ENCODE measurements at places on chromosomes 1 and 21.

GRCh38 chr1:112904071-112904830, 51.7 kb downstream of the SLC16A1 start:
- no peak for DNase-seq

DNA sequence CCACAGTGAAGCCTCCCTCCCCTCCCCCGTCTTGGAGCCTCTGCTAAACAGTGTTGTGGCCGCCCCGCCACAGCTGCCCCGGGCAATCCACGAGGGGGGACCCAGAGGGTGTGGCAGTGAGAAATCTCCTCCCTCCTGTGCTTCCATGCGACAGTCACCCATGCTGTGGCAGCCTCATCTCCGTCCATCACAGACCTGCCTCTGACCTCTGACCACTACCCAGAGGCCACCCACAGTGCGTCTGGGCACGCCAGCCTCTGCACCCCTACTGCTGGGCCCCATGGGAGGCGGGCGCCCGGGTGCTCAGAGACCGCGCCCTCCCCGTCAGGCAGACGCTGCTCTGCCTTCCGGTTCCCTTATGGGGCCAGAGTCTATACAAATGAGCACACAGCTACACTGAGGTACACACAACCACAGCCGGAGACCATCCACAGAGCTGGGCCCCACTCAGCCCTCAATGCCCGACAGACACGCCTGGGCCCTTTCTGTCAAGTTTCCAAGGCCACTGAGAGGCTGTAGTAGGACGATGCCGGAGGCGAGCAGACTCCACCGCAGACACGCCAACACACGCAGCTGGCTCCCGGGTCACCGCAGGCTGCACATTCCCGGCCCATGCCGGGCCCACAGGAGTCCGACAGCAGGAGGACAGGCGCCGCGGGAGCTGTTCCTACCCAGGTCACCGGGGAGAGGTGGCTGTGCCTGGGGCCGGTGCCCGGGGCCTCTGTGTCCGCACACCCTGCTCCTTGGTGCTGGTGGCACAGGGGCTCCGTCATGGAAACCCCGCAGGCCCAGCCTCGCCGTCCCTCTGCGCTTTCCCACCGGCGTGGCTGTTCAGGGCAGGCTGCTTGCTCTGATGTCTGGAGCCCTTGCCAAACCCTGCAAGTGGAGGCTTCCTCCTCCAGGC, 23.9 kb upstream of the TMEM52 start:
- no peak for DNase-seq

DNA sequence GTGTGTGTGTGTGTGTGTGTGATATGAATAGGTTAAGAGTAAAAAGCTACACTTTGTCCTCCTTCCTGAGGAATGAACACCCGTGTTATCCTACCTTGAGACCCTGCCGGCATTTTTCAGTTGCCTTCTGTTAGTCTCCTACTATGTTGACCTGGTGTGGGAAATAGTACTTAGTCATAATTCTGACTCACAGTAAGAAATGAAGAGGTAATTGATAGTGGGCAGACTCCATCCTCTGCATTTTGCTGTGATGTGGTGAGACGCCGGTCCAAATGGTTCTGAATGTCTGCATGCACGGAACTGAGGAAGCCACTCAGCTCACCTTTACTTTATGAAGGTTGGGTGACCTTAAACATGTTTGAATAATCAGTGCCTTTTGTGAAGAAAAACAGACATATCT, 12.6 kb downstream of the CD101 start:
- DNase-seq: no peak

DNA sequence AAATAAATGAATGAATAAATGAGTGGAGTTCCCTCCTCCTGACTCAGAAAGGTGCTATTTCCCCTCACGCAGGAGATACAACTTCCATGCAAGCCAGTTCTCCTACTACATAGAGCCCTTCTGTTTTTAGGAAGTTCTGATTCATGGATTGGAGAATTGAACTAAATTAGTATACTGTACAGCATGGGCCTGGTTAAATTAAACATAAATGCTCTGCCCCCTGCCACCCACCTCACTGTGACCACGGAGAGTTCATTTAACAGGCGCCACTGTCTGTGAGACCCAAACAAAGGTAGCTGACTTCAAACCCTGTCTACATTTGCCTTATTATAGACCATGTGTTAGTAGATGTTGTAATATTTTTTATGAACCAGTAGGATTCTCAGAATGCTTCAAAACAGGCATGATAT, 9.1 kb upstream of the IRF2BP2 start:
- no peak for DNase-seq

GRCh38 chr1:43621861-43622260, 28.1 kb upstream of the KDM4A start:
- no peak for DNase-seq

- DNase-seq: no peak
These were observed 311.5 kb downstream of the DUSP10 start for GRCh38 chr1:221430152-221430960.

DNA sequence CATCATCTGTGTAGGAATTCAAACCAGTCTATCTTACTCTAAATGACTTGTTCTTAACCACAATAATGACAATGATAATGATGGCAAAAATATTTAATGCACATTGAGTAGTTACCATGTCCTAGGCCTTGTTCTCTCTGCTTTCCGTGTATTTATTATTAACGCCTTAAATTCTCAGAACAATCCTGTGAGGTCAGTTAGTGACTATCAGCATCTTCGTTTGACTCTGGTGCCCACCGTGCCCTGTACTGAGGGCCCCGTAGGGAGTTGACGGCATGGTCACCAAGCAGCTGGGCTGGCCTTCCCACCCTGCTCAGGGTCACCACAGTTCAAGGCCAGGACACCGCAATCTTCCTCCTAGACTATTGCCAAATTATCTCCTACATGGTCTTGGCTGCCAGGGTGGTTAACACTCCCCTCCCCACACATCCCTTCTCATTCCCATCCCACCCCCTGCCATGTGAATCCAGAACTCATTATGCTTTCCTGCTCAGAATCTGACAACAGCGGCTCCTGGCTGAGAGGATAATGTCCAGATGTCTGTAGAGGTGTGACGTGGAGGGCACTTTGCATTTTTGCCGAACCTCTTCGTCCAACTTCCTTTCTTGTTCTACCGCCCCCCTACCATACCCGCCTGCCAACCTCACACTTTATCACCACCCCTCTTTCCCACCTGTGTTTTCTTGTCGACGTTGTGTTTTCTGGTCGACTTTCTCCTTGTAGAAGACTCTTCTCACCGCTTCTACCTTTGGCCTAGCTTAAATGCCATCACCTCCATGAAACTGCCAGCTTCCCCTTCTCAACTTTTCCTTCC, 33.4 kb downstream of the IGFN1 start:
- DNase-seq: no peak
